ENCODE measurements at places on chromosomes 16 and 17. TPM values are rescaled to one million over a fixed set of nuclear protein-coding genes. Genes with fewer than 3 reads are reported as not detected.

KRTAP2-1 gene
- polyA plus RNA-seq: not detected

MYCBPAP gene
- polyA plus RNA-seq: not detected

TBC1D3E gene
- not detected for polyA plus RNA-seq

ANKRD40CL gene
- polyA plus RNA-seq: not detected

- H3K4me1 ChIP-seq: no peaks in the 10 kb centered on the region
- no peak for DNase-seq
- H3K4me3 ChIP-seq: no peak overlapping the region
- H3K27me3 ChIP-seq: no peaks in the 10 kb centered on the region
Observed at GRCh38 chr16:29023279-29024277, 38.7 kb downstream of the LAT start.

GRCh38 chr16:57646388-57647039 lies 18.1 kb downstream of the ADGRG1 start:
- H3K27me3 ChIP-seq: peaks cover 43% of the 10 kb centered on the region
- H3K4me3 ChIP-seq: no peak overlapping the region
- H3K36me3 ChIP-seq: no peaks in the 10 kb centered on the region
- peaks cover 24% of the 10 kb centered on the region for H3K4me1 ChIP-seq

DNA sequence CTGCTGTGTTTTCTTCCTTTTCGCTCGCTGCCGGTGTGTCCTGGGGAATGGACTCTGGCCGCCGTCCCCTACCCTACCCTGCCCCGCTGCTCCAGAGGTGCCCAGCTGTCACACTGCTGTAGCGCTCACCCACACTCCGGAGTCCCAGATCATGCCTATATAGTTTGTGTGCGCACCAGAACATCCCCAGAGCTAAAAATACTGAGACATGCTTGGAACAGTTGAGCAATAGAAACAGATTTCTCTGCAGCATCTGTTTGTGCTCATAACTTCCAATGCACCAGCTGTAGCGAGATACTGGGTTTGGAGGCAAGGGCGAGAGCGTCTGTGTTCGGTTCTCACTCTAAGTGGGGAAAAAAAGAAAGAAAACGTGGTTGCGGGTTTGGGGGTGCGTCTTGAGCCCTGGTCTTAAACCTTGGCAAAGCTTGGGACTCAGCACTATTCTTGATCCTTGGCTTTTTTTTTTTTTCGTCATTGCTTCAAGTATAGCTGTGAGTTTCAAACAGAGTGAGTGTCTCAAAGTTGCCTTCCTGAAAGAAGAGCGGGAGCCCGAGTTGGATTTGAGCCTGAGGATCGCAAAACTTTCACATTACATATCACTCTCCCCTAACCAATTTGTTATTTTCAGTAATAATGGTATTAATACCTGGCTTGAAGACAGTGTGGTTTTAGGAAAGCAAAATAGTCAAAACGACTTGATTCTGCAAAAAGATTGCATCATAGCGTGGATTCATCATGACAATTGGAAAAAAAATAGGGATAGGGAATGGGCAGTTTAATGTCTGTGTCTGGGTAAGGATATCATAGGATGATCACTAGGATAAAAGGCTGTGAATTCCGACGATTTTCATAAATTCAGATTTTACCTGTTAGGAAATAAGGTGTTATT lies 621 bp downstream of the KCNJ2 start:
- peaks cover 10% of the 10 kb centered on the region for H3K36me3 ChIP-seq
- DNase-seq: no peak
- peak overlapping the region; percentile 97 for H3K4me3 ChIP-seq
- peaks cover 55% of the 10 kb centered on the region for H3K4me1 ChIP-seq
- no peaks in the 10 kb centered on the region for H3K27me3 ChIP-seq

DNA sequence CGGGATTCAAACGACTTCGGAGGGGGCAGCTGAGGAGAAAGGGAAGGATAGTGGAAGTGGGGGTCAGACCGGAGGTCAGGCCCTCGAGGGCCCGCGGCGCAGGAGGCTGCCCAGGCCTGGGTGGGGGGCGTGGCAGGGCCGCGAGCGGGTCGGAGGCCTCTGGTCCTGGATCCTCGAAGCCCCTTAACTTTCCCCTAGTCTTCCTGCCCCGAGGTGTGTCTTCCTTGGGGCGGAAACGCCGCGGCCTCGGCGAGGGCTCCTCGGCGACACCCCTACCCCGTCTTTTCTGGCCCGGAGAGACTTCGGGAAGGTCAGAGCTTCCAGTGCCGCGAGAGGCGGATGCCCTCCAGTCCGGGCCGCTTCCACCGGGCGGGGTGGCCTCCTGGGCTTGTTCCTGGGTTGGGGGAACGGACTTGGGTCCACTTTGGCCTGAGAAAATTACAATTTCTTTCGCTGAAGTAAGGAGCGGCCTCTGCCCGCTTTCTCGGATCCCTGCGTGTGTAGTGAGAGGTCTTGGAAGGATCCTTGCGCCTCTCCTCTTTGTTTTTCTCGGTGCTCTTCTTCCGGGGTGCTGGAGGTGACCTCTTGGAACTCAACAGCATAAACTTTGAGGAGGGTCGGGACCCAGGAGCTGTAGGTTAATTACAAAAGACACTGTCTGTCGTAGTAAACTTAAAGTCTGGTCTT lies 491 bp downstream of the IST1 start:
- no peak for DNase-seq
- no peaks in the 10 kb centered on the region for H3K36me3 ChIP-seq
- H3K27ac ChIP-seq: peak overlapping the region; percentile 93
- H3K27me3 ChIP-seq: no peaks in the 10 kb centered on the region
- peak overlapping the region; percentile 98 for H3K4me3 ChIP-seq

Measured in CD14-positive monocyte (primary cell).